ENCODE measurements at places on chromosomes 7 and 10. TPM values are rescaled to one million over a fixed set of nuclear protein-coding genes. Genes with fewer than 3 reads are reported as not detected.

The FAM237B gene
- not detected for total RNA-seq

The LYZL1 gene
- total RNA-seq: not detected

The AMPH gene
- 32.4 TPM for total RNA-seq

The GARIN1A gene
- total RNA-seq: 1.9 TPM

The PDCD4 gene
- 41.9 TPM for total RNA-seq

The LRRC18 gene
- not detected for total RNA-seq

The ASB13 gene
- total RNA-seq: 40.8 TPM

The TMEM213 gene
- total RNA-seq: not detected

The UCN3 gene
- not detected for total RNA-seq

The LSM8 gene
- 49.9 TPM for total RNA-seq

The HHEX gene
- not detected for total RNA-seq

The GBX1 gene
- 2.4 TPM for total RNA-seq

The CYP3A5 gene
- total RNA-seq: not detected

The KNDC1 gene
- total RNA-seq: 4.0 TPM

The STEAP1 gene
- total RNA-seq: 3.3 TPM

The LBX1 gene
- total RNA-seq: 1.0 TPM

The HABP2 gene
- total RNA-seq: not detected

The PLXDC2 gene
- 4.1 TPM for total RNA-seq

The TCAF2 gene
- 0.11 TPM for total RNA-seq

The MACROH2A2 gene
- total RNA-seq: 149 TPM

The AIFM2 gene
- 2.8 TPM for total RNA-seq

The NOLC1 gene
- 111 TPM for total RNA-seq

The VAX1 gene
- 0.23 TPM for total RNA-seq

The BTBD16 gene
- not detected for total RNA-seq

The GJC3 gene
- total RNA-seq: 0.28 TPM

The TNPO3 gene
- total RNA-seq: 67.5 TPM

The SAP25 gene
- 3.4 TPM for total RNA-seq

The SLC13A1 gene
- not detected for total RNA-seq

The TLX1 gene
- 0.33 TPM for total RNA-seq

The FAM221A gene
- 10.3 TPM for total RNA-seq

The ORC5 gene
- 27.9 TPM for total RNA-seq

The SUGCT gene
- total RNA-seq: 5.9 TPM

The AQP1 gene
- total RNA-seq: 0.48 TPM

The CNNM2 gene
- 10.0 TPM for total RNA-seq

The LIPM gene
- total RNA-seq: not detected

The SSMEM1 gene
- not detected for total RNA-seq

The STARD3NL gene
- 61.5 TPM for total RNA-seq

The GTF2IRD2 gene
- 19.9 TPM for total RNA-seq

The CELF2 gene
- 77.6 TPM for total RNA-seq

The VWC2 gene
- not detected for total RNA-seq

The SPDYE8 gene
- total RNA-seq: not detected

The NEBL gene
- 8.4 TPM for total RNA-seq

The PON1 gene
- total RNA-seq: not detected

The ZC3HAV1L gene
- total RNA-seq: 0.16 TPM

The TMEM176A gene
- total RNA-seq: 2.0 TPM

The IMPDH1 gene
- 65.2 TPM for total RNA-seq

The KLHL7 gene
- 45.6 TPM for total RNA-seq

The CYP2C19 gene
- total RNA-seq: not detected

The ANKRD30A gene
- total RNA-seq: not detected

The TMEM196 gene
- total RNA-seq: 0.55 TPM

The CARD11 gene
- total RNA-seq: 0.59 TPM

The AFAP1L2 gene
- total RNA-seq: 73.6 TPM

The PLEKHS1 gene
- not detected for total RNA-seq

The RALA gene
- 39.2 TPM for total RNA-seq
